ENCODE measurements at places on chromosomes 6 and 20.

- DNase-seq = no peak
Observed at GRCh38 chr20:13061381-13061780, 52.6 kb downstream of the SPTLC3 start.

DNA sequence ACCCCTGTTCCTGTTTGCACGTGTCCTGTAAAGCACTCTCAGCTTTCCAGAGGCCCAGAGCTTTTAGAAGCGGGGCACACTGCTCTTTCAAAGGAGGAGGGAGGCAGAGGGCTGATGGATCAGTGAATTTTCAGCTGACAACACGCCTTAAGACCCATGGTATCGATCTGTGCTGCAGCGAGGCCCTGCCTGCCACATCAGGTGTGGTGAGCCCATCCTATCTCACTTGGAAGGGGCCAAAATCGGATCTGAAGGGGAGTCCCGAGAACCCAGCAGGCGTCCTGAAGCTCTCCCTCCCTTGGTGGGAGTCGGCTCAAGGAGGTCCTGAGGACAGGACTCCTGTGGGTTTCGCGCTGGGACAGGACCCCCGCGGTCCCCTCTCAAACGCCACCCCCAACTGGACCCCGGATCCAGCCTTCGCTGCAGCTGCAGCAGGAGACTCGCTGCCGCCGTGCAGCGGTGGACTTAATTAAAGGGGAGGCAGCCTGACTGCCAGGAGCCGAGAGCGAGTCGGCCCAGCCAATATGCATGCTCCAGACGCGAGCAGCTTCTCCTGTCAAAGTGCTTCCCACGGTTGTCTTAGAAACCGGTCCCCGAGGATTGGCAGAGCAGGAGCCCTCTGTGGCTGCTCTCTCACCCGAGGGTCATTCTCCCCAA is 580.0 kb upstream of the ZNF337 start:
- no peak for DNase-seq

DNA sequence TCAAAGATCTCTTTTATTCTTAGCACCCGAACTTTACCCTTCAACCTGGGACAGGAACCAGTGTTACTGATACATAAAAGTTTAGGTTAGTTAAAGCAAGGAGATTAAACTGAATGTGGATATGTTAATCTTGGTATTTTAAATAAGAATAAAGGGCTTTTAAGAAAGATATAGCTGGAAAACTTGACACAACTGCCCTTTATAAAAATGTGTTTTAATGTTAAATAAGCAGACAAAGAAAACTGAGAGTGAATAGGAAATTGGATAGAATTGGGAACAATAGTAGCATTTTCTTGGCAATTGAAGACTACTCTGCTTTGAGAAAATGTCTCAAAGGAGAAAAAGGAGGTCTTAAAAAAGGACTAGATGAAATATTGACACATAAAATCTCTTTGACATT is 45.9 kb upstream of the CRISP1 start:
- no peak for DNase-seq

DNA sequence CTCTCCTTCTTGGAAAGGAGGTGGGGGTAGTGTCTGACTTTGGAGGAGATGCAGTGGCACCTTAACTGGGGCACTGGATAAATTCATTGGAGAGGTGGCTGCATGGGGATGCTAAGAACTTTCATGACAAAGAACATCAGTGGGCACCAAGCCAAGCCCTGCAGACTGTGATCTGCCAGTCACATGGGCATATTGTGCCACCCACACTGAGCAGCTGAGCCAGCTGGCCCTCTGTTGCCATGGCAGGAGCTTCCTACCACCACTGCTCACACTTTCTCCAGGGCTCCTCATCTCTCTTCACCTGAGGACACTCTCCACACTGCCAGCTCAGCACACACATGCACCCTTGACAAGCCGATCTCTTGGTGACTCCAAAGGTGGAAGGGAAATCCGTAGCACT is 715.6 kb downstream of the QKI start:
- no peak for DNase-seq

GRCh38 chr6:95848717-95849116 is 167.1 kb upstream of the FUT9 start:
- DNase-seq = no peak

DNA sequence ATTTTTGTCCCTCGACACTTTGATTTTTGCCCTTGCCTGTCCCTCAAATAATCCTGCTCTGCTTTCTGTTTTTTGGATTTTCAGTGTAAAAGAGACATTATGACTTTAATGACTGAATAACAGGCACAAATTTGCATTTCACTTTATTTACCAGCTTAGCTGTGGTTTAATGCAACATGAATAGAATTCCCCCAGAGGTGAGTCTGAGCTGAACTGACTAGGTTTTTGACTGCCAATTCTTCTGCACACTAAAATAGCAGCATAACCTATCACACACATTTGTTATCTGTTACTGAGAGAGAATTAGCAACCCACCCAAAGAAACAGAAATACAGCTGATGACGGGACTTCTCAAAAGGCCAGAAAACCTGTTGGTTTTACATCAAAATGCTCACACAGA is 3.9 kb upstream of the RBM24 start:
- no peak for DNase-seq

DNA sequence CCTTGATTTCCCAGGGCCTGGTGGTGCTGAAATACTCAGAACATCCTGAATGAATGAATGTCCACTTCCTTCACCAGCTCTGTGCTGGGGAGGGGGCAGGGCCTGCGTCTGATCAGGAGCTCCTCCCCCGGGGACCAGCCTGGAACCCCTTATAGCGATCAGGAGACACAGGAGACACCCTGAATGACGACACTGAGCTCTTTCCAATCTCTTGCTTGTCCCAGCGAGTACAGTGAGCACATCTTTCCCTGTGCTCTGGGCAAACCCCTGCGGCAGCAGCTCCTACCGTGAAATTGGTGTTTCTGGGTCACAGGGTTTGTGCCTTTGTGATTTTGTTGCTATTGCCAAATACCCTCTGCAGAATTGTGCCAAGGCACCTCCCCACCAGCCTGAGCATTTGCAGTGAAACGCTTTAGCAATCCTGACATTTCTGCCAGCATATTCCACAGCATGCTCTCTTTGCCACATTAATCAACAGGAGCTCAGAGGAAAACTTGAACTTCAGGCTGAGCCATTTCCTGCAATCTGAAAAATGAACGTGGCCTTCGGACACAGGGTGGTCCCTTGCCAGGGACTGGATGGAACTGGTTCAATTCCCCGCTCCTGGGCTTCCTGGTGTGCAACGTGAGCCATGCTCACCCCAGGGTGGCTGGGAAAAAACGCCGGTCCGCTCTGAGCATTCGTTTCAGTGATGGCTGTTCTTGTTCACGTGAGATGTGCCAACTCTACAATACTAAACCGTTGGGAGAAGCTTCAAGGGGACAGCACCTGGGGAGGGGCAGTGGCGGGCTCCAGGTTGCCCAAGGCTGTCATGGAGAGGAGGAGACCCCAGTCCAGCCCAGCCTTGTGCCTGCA is 23.1 kb upstream of the MRGBP start:
- no peak for DNase-seq

GRCh38 chr6:66264376-66264775 is 557.4 kb upstream of the EYS start:
- DNase-seq = no peak

- DNase-seq = no peak
Observed at GRCh38 chr20:35497780-35498189, 31.7 kb downstream of the C20orf173 start.

DNA sequence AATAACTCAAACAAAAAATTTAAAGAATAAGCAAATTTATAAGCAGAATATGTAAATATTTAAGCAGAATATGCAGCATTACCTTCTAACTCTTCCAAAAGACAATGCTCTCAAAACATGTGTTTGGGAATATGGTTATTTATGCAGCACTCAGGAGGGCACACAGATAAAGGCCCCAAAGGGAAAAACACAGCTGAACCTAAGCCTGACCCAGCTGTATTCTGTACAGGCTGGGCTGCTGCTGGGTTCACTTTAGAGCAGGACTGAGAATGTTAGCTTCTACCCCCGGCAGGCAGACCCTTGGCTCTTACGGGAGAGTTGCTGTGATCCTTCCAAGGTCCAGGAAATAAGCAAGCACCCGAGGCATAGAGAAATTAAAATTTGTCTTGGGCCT is 37.3 kb downstream of the ABHD12 start:
- no peak for DNase-seq

DNA sequence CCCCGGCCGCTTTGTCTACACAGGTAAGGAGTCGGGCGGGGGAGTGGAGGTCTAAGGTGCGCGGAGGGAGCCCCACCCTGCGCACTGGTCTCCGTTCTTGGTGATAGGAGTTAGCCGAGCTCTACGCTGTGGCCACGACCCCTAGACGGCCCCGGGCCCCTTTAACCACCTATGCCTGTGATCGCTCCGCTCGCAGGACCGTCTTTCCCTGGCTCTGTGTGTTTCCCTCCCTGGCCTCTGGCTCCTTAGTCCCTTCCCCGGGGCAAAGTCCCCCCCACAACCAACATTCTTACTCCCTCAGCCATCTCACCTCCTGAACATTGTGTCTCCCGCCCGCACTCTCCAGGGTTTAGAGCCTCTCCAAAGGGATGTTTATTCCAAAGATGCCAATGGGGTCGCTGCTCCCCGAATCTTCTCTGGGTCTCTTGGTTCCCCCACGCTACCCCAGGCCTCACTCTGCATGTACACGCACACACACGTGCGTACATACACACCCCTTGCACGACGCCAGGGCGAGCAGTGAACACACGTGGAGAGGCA is 50.4 kb downstream of the CPXM1 start:
- DNase-seq = no peak

- DNase-seq = no peak
Observed at GRCh38 chr6:168179133-168179532, 100.1 kb upstream of the FRMD1 start.

DNA sequence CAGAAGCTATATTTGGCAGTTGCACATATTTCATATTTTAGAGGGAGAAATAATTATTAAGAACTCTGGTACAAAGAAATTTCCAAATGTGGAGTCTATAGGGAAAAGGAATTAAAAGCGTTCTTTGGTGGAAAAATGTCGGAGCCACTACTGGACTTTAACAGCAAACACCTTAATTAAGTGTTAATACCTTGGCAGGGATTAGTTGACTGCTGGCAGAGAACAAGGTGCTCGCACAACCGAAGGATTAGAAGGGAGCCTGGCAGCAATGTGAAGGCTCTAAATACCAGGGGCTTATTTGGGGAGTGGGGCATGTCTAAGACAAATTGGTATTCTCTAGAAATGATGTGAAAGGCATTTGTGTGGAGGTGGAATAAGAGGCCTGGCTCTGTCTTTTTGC is 98.9 kb downstream of the PAK5 start:
- no peak for DNase-seq

DNA sequence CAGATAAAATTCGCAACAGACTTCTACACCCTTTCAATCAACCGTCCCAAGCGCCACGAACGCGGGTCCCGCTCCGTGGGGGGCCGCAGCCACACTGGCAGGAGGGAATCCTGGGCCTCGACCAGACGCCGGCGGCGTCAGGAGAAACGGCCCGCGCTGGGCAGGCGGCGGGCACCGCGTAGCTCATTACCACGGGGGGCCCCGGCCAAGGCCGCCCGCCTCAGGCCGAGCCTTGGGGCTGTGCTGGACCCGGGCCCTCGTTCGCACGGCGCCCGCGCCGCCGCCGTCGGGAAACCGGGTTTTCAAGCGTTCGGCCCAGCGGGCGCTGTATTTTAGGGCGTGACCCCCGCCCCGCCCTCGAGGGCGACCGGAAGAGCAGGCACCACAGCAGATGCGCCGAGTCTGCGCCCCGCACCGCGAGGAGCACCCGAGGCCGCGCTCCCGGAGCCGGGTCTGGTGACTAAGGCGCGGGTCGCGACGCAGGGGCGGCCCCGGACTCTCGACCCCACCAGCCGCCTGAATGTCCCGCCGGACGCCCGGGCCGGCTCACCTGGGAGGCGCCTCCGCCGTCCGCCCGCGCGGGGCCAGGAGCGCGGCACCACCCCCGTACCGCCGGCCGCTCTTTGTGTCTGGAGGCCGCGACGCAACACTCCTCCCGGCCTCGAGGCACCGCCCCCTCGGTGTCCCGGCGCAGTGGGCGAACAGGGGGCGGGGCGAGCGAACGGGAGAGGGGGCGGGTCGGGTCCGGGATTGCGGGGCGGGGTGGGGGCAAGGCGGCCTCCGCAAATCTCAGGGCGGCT is at the start of gene NINL:
NINL (minus strand) TSS at position 627 of the 800 bp plus-strand sequence. CDS start 58,944 bp downstream, outside the sequence.
- peak; percentile 45 for DNase-seq

DNA sequence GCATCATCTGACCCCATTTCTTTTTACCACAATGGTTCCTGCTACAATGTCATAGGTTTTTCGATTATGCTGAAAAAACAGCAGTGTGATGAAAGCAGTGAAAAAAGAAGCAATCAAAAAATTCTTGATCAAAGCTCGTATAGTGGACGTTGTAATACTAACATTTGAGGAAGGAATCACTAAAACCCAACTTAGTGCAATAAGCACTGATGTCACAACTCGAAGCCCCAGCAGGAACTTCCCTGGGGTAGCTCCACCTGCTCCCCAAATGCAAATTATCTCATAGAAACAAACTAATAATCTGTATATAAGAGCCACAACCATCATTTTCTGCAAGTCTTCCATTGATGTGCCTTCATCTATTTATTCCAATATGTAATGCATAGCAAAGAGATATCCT is 285.6 kb upstream of the SGK1 start:
- no peak for DNase-seq

- DNase-seq = no peak
Observed at GRCh38 chr6:25889877-25890853, 16.1 kb upstream of the SLC17A3 start.

- no peak for DNase-seq
Observed at GRCh38 chr6:155106456-155107115, 111.5 kb downstream of the TIAM2 start.

All from GM10248 (cell line).